Neural crest cell (in vitro differentiated cells): ENCODE measurements at places on chromosomes 1 and 21.

GRCh38 chr1:12166834-12167492, at the start of gene TNFRSF1B:
TSS of gene TNFRSF1B (plus strand) at chr1:12166991. CDS start at chr1:12167092, 101 bp downstream.
- DNase-seq = peak; percentile 31

GRCh38 chr1:109845658-109846057, 65.0 kb upstream of the CSF1 start:
- DNase-seq = no peak

GRCh38 chr1:12162459-12163137, 4.2 kb upstream of the TNFRSF1B start:
- no peak for DNase-seq

GRCh38 chr1:168485048-168485447, 58.7 kb downstream of the XCL2 start:
- no peak for DNase-seq
